ENCODE measurements at places on chromosomes 16 and 17.

DNA sequence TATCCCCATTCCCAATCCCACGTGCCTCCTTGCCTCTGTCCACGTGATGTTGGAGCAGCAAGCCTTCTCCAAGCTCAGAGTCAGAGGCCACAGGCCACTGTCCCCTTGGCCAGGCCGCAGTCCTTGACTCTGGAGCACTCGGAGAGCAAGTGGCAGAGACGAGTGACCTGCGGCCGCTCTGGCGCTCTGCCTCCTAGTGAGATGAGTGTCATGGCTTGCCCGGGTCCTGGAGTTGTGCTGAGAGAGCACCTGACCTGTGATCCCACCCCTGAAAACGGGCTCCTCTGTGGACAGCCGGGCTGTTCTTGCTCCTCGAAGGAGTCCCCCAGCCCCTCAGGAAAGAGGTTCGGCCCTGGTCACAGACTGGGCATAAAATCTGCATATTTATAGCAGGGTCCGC is 10.0 kb upstream of the FASN start:
- DNase-seq = no peak

DNA sequence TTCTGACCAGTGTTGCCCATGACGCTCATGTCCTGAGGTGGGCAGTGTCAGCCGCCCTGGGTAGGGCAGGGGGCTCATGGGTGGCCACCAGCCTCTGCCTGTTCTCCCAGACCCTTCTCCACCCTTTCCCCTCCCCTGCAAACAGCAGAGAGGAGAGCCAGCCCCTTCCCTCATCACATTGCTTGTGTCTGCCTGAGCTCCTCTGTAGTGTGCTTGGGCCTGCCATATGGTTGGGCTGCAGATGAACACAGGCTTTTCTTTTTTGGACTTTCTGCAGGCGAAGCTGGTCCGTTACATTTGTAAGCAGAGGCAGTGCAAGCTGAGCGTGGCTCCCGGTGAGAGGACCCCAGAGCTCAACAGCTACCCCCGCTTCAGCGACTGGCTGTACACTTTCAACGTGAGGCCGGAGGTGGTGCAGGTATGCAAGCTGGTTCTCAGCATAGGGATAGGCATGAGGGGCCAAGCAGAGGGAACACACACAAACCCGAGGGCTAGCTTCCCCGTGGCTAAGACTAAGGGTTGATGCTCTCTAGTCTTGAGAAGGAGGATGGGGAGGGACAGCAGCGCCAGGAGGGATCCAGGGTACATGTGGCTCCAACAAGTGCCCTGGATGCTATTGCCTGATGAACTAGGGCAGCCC is 80.6 kb upstream of the LGALS9 start:
- DNase-seq = no peak

GRCh38 chr16:57026778-57027062 is 37.4 kb downstream of the NLRC5 start:
- no peak for DNase-seq

DNA sequence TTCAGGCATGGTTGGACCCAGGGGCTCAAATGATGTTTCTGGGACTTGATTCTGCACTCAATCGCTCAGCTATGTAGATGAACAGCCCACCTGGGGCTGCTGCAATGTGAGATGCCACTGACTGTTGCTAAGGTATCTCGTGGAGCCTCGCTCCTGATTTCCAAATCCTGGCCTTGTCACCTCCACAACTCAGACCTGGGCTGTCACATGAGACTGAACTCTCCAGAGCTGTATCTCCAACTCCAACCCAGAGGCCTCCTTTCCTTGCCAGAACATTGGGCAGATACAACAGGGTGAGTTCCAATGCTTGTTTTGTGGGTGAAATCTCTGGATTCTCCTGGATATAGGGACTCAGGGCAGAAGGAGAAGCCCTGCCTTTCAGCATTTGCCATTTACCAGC is 79.5 kb downstream of the GNAO1 start:
- no peak for DNase-seq

DNA sequence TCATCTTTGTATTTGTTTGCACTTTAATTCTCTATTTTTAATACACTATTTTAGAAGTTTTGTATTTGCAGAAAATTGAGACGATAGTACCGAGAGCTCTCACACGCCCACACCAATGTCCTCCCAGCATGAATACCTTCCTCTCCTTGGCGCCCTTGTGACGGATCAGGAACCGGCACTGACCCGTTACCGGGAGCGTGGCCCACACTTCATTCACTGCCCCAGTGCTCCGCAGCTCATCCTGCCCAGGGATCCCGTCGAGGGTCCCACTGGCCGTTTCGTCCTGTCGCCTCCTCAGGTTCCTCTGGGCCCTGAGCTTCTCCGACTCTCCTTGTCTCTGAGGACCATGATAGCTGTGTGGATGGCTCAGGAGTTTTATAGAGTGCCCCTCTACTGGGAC is 50.6 kb downstream of the KLHDC4 start:
- DNase-seq = no peak

GRCh38 chr17:17666111-17666714 is 15.0 kb upstream of the RAI1 start:
- DNase-seq = no peak

- DNase-seq = no peak
Observed at GRCh38 chr17:63699638-63700527, at the start of gene LIMD2. TSS of gene LIMD2 (minus strand) at chr17:63700125. CDS start at chr17:63699298, 827 bp downstream.

DNA sequence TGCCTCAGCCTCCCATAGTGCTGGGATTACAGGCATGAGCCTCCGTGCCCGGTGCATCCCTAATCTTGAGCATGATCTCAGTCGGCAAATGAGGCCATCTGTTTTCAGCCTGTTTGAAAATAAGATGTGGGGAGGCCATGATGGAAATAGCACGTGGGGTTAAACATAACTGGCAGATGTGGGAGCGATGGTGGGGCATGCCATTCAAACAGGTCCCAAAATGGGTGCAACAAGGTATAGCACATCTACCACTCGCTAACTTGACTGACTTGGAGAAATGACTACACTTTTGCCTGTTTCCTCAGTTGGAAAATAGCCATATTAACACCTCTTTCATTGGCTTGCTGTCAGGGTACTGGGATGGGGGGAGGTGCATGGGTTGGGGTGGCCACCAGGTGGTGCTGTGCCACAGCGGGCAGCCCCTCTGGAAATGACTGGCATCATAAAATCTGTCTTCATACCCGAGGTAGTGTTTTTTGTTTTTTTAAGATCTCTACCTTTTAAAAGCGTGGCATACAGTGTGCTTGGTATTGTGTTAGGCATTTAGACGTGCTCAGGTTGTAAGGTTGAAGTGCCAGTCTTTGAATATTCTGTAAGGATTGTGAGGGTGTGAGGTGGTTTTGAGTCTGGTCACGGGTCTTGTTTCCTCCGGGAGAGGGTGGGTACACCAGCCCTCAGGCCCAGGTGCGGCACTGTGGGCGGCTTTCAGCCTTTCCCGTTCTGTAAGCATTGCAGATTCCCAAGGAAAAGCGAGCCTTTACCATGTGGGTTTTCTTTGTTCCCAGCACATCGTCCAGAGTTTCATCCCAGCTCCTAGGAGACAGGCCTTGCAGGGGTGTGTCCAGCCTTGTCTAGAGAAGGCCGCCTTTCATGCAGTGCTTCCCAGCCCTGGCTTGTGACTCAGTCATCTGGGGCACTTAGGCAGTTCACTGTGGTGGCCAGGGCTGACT is 2.9 kb upstream of the TTYH2 start:
- DNase-seq = no peak

GRCh38 chr16:57863434-57864160 is 61.3 kb upstream of the KIFC3 start:
- DNase-seq = no peak

DNA sequence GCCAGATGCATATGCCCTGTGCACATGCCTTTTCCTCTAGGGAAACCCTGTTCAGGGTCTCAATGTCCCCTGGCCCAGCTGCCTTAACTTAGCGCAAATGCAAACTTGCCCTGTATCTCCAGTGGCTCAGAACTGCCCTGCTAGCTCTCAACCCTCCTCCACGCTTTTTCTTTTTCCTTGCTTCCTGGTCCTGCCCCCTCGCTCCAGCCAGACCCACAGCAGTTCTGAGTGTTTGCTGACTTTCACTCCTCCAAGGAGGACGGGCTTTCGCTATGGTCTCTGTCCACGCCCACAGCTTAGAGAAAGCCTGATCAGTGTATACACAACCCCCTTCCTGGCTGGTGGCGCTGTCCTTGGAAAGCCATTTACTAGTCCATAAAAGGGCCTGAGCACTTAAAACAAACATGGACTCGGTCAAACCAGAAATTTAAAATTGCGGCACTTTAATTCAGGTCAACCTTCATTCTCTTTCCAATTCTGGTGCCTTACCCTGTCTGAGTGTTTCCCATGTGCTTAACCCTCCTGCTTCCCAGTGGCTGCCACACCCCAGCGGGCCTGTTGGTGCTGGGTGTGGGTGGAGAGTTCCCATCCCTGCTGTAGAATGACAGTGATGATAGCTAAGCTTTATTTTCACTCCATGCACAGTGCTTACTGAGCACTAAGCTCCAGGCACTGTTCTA is 15.6 kb upstream of the TMEM98 start:
- no peak for DNase-seq

DNA sequence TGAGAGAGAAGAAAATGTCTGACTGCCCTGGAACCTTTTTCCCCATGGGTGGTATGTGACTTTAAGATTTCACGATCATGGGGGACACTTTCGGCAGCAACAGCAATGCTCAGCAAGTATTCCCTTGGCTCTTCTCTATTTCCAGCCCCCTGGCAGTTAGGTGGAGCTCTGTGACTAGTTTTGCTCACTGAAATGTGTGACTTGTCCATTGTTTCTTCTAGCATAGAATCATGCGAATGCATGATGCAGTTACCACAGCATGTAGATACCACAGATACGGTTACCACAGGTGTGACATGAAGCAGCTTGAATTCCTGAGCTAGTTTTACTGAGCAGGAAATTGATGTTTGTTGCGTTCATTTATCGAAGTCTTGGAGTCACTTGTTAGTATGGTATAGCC is 1034.5 kb upstream of the EEF2KMT start:
- DNase-seq = no peak

DNA sequence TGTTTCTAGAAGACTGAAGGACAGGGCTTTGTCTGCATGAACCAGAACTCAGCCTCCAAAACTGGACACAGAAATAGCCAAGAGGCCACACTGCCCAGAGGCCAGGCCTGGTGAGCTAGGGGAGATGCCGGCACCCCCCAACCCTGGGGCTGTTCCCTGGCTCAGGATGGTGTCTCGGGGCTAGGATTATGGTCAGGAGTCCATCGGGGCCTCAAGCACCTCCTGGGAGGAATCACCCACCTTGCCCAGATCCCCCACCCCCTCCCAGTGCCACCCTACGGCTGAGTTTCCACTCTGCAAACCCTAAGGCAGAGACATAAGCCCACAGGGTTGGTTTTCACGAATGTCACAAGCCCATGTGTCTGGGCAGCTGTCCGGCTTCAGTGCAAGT is 37.2 kb downstream of the SLC7A5 start:
- DNase-seq = no peak

GRCh38 chr17:74054249-74054648 is 149.2 kb upstream of the RPL38 start:
- no peak for DNase-seq

GRCh38 chr17:33811004-33811760 is 443.9 kb upstream of the CCL2 start:
- no peak for DNase-seq

DNA sequence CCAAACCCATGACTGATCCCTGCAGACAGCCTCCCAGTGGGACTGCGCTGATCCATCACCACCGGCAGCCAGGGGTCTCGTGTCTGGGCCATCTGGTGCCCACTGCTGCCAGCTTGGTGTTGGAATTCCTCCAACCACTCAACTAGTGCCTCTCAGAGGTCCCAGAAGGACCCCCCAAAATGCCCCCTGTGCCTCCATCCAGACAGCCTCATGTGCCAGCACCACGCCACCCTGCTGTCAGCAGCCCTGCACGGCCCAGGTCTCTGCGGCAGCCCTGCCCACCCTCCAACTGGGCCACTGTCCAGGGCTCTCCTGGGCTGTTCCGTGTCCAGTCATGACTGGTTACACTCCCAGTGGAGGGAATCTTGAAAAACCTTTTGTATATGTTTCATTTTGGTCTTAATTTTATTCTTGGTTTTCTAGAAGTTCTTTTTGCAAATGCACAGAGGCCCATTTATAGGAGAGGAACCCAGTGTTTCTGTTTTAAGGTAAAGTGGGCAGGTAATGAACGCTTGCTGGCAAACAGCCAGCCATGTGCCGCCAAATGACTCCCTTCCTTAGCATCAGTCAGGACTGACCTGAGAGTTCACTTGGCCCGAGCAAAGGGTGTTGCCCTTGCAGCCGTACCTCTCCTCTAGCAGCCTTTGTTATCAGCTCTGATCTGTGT is 34.6 kb downstream of the GRIN2C start:
- DNase-seq = no peak

GRCh38 chr16:70720425-70721201 is 34.8 kb upstream of the MTSS2 start:
- DNase-seq = no peak

GRCh38 chr17:57515662-57516211 is 229.4 kb downstream of the CCDC182 start:
- DNase-seq = no peak

DNA sequence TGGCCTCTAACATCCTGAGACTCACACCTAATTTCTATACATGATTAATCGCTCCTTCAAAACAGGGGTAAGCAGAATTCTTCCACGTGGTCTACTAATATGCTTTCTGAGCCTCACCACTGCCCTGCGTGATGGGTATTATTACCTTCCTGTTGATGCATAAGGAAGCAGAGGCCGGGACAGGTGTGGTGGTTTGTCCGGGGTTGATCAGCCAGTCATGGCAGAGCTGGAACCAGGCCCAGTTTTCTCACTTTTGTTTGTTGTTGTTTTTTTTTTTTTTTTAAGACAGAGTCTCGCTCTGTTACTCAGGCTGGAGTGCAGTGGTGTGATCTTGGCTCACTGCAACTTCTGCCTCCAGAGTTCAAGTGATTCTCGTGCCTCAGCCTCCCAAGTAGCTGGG is 31.2 kb downstream of the RNF135 start:
- DNase-seq = no peak

DNA sequence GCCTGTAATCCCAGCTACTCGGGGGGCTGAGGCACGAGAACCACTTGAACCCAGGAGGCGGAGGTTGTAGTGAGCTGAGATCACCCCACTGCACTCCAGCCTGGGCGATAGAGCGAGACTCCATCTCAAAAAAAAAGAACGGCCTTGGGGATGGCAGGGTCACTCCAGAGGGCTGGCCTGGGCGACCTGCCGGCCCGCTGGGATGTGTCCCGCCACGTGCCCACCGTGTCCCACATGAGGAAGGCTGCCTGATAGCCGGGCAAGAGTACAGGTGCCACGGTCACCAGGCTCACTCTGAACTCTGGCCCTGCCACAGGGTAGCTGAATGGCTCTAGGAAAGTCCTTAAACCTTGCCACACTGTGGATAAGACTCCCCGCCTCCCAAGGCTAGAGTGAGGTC is 67.5 kb downstream of the COG7 start:
- no peak for DNase-seq

Measured in cortex of kidney (tissue), 1 donor.